GM23248 (cell line): ENCODE measurements at places on chromosomes 1 and 21. TPM values are rescaled to one million over a fixed set of nuclear protein-coding genes. Genes with fewer than 3 reads are reported as not detected.

DNA sequence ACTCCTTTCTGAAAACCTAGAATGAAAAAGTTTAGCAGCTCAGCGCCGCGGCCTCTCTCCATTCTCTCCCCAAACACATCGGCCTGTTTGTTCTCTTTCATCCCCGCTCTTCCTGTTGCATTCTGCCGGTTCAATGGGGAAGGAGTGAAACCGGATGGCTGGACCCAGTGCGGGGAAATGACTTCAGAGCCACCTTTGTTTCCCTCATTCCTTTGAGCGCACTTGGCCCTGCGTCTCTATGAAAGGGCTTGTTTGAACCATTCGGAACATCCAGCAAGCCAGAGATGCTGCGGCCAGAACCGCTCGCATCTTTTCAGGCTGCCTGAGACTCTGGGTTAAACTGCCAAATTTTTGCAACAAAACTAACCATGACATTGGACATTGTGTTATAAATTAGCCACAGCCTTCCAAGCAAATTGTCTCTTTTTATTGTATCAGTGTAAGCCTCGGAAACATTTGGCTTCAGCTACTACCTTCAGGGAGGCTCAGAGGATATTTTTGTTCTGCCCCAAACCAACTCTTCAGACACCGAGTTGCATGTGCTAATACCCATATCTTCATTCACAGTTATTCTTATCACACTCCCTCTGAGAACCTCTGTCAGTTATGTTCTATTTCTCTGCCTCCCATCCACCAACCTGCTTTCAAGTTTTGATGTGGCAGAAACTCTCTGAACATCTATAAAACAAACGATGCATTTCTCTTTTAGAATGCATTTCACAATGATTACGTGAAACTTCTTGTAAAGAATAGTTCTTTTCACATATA lies 5.1 kb upstream of the OLIG1 start:
- no peak for DNase-seq

DNA sequence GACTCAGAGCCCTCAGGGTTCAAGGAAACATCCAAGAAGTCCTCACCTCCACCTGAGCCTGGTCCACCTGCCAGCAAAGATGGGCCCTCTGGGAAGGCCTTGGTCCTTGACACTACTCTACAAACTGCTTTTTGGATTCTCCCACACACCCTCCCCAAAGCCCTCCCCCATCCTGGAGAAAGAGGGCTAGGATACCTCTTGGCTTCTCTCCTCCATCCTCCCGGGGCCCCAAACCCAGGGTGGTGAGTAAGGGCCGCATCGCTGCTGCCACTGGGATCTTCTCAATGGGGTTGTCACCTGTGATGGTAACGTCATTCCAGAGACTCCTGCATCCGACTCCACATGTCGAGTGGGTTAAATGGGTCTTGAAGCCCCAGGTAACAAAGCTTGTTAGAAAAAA lies 26.6 kb downstream of the MATN1 start:
- no peak for DNase-seq

DNA sequence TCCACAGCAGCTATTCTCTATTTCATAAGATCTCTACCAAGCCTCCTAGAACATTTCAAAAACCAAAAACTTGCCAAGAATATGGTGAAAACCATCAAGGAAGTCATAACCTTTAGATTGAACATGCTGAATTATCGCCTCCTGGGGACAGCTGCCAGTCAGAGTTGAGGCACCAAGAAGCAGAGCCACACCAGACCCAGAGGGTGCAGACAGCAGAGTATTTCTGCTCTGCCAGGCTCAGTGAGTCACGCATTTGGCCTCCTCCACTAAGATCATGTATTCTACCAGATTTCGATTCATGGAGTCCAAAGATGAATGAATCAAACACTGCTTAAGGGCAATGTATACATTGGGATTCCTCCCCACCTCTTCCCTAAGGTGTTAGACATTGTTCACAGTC lies 2.1 kb downstream of the F3 start:
- peak; percentile 82 for DNase-seq

DNA sequence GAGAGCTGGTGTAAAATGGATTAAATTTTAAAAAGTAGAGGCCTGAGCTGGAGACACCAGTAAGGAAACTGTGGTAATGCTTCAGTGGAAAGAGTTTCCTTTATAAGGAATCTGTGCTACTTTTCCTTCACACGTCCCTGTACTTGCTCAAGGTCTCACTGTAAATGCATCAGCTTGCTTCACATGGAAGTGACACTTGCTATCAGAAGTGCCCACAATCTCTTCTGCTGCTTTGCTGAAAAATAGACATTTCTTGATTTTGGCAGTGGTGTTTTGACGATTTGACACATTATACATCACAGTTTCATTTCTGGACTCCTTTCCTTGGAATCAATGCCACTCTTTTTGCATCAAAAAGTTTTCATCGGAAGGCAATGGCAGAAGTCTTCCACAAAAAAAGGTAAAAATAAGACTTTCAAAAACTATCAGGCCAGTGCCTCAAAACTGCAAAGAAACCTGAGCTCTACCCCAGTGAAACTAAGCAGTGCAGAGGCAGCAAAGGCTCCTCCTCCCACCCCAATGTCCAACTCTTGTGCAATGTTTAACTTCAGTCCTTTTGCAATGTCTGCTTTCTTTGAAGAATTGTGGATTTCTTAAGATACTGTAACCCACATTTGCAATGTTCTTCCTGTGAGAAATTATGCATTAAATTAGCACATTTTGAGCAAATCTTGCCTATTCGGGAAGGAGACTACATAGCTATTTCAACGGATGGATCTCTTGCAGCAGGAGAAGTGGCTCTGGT lies 18.4 kb upstream of the TSPAN2 start:
- peak; percentile 78 for DNase-seq

GRCh38 chr1:17739050-17739449 lies 16.1 kb upstream of the ACTL8 start:
- DNase-seq, result no peak

GRCh38 chr1:75130865-75131564 lies 3.2 kb upstream of the LHX8 start:
- no peak for DNase-seq

GRCh38 chr21:45202889-45203288 lies 84.8 kb downstream of the POFUT2 start:
- no peak for DNase-seq

GRCh38 chr1:107389410-107390396 lies 248.9 kb downstream of the NTNG1 start:
- peak; percentile 64 for DNase-seq

- no peak for DNase-seq
Observed at GRCh38 chr21:45829668-45830067, 151.9 kb upstream of the COL6A1 start.

DNA sequence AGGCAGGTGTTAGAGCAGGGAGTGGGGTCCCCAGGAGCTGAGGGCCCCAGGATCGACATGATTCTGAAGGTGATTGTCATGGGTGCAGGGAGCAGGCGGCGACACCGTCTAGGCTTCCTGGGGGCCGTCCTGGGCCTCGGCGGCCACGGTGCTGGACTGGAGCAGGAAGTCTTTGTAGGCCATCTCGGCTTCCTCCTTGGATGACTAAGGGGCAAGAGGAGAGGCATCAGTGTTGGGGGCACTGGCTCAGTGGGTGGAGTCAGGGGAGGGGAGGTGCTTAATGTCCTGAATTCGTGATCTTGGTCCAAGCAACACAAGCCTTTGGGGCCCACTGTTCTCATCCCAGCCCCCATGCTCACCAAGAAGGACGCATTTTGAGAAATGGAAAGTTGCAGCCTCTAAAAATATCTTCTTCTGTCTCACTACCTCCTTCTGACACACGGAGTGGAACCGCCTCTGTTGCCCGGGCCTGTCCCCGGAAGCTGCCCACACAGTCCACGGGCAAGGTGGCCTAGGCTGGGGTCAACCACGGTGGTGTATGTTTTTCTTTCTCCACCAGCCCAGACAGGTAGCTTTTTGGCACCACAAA lies 8.6 kb upstream of the FCMR start:
- no peak for DNase-seq

DNA sequence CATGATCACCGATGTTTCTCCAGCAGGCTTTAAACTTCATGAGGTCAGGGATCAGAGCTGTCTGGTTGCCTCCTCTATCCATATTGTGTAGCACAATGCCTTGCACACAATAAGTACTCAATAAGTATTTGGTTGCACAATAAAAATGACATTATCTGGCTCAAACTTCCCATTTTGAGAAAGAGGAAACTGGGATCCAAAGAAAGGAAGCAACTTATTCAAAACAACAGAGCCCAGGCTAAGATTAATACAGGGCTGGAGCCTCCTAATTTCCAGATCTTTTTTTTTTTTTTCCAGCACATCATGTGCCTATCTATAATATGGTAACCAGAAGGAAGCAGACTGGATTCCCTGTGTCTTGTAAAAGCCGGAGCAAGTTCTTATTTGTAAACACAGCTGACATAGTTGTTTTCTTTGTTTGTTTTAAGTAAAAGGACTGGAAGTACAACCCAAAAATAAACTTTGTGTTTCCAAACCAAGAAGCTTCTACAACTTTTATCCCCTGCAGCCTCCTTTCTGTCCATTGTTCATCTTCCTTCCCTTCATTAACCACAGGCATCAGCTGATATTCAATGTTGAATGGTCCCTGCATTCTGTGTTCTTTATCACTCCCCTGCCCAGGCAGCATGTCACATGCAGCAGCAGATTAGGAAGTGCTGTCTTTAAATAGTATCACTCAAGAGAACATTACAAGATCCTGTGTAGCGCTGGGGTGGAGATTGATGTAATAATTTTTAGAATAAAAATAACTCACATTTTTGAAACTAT lies 71.2 kb upstream of the HOOK1 start:
- no peak for DNase-seq

DNA sequence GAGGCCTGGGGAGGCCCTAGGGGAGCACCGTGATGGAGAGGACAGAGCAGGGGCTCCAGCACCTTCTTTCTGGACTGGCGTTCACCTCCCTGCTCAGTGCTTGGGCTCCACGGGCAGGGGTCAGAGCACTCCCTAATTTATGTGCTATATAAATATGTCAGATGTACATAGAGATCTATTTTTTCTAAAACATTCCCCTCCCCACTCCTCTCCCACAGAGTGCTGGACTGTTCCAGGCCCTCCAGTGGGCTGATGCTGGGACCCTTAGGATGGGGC lies 5.2 kb downstream of the ELF3 start:
- DNase-seq, result no peak

DNA sequence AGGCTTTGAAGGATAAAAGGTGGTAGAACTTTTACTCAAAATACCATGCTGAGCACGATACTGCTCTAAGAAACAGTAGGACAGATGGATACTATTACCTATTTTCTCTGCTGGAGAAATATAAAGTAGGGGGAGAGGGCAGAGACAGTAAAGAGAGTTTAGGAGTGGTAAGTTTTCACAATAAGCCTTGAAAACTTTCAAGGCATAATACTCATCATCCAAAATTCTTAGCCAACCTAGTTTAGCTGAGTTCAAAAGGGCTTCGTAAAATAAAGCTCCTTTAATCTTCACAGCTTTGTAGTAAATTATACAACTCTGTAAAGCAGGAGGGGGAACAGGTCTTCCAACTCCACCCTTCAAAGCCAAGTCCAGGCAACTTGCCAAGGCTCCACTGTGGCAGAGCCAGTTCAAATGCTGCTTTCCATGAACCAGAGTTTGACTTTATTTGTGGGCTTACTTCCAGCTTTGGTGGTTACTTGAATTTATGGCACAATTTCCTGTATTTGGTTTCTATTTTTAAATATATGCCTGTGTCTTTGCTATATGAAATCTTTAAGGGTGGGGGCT lies 15.5 kb downstream of the TEX38 start:
- peak; percentile 52 for DNase-seq

DNA sequence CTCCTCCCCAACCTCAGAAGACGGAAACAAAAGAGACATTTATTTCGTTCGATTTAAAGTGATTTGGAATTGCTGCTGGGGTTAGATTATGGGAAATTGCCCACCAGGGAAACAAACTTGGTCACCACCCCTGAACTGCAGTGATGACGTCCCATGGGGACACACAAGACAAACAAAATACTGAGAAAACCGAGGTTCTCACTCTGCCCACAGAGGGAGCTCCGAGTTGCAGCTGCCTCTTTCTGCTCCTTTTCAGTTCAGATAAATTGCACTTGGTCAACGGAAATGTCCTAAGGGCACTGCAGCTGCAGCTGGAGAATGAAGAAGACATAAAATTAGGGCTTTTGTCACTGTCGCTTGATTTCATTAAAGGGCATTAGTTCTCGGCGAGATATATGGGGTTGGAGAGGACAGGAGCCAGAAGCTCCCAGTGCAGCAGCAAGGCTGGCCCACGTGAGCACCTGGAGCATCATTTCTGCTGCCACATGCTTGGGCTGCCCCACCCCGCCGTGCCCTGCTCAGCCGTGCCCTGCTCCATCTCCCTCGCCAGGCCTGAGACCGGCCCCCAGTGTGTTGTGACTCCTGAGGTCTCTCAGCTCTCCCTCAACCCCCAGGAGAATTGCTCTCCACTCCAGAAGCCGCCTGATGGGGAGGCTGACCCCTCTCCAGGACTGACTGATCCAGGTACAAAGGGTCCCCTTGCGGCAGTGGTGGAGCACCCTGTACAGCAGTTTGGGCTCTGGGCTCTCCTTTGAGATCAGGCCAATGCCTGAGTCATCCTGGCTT lies 231.7 kb upstream of the AJAP1 start:
- DNase-seq, result no peak

DNA sequence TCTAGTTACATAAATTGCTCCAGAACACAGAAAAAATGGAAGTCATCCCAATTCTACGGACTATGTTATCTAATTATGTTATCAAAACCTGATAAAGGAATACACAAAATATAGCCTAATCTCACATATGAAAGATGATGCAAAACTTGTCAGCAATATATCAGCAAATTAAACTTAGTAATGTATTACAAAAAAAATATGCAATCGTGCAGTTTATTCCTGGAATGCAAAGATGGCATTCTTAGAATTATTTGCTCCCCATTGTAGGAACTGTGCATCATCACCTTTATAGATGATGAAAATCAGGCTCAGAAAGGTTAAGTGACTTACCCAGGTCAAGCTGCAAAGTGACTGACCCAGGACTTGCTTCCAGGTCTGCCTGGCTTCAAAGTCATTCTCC lies 7.8 kb downstream of the FOXE3 start:
- no peak for DNase-seq

Gene LZIC
- polyA plus RNA-seq, result 26.0 and 31.4 TPM in 2 replicates

Gene FMO4
- 0.82 and 1.4 TPM in 2 replicates for polyA plus RNA-seq

Gene SLC30A2
- 0.14 TPM in 1 of 2 replicates, not detected in the other for polyA plus RNA-seq

Gene ARHGAP29
- 145 and 152 TPM in 2 replicates for polyA plus RNA-seq

Gene KCNE2
- polyA plus RNA-seq, result 0.23 and 0.33 TPM in 2 replicates

Gene ZNF644
- 34.1 and 34.5 TPM in 2 replicates for polyA plus RNA-seq

Gene ANGPTL1
- 3.6 and 4.1 TPM in 2 replicates for polyA plus RNA-seq

Gene EXTL2
- polyA plus RNA-seq, result 54.6 and 56.3 TPM in 2 replicates

Gene SLAMF6
- polyA plus RNA-seq, result not detected in 2 replicates

Gene MMEL1
- polyA plus RNA-seq, result not detected in 2 replicates

Gene WDR4
- polyA plus RNA-seq, result 11.9 and 12.5 TPM in 2 replicates

Gene CDC7
- 3.7 and 4.7 TPM in 2 replicates for polyA plus RNA-seq
